Effector CD4-positive, alpha-beta T cell (primary cell): ENCODE measurements at places on chromosomes 5 and 9.

DNA sequence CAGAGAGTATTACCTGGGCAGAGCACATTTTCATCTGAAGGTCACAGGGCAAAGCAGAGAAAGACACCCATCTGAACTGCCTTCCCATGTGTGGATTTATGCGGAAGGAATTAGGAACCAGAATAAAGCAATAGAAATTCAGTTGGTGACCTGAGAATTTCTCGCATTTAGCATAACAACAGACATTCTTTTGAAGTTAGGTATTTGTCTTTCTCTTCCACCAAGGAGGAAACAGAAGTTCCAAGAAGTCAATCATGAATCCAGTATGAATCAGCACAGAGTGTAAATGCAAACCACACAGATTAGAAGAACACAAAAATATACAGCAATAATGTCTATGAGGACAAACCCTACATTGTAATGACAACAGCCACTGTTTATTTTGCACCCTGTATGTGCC is 515.2 kb upstream of the BRINP1 start:
- no peak for DNase-seq

DNA sequence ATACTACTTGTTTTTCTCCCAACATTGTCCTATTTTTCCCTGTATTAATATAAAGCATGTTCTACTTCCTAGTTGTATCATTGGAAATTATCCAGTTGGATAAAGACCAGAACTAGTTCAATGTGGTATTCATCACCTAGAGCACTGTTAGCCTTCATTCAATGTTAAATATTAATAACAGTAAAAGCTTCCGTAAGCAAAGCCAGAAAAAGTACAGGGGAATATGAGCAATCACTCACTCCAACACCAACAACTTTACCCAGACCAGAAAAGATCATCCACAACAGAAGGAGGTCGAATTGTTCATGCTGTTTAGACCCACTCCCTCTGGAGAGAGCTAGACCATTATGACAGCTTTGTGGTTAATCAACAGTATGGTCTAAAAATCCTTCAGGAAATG is 728.4 kb downstream of the MAT2B start:
- DNase-seq: no peak

GRCh38 chr5:1268666-1269065 is 26.2 kb downstream of the TERT start:
- no peak for DNase-seq

DNA sequence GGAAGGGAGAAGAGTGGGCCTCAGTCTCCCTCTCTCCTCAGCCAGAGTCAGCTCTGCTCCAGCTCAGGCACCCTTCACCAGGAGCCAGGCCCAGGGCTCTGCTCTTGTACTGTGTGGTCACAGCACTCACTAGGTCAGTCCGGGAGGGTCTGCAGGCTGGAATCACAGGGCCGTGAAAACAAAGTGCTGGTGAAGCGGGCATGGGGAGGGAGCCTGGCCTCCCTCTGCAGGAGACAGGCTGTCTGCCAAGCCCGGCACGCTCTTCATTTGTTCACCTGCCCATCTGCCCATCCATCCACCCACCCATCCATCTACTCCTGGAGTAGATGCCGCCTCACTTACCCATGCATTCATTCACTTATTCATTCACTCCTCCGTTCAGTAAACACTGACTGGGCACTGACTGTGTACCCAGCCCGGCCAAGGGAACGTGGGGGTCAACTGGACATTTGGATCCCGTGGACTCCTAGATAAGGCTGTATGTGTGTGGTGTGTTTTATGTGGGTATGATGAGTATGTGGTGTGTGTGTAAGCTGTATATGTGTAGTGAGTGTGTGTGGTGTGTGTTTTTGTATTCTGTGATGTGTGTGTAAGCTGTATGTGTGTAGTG is 3.6 kb downstream of the SPAAR start:
- DNase-seq: no peak

DNA sequence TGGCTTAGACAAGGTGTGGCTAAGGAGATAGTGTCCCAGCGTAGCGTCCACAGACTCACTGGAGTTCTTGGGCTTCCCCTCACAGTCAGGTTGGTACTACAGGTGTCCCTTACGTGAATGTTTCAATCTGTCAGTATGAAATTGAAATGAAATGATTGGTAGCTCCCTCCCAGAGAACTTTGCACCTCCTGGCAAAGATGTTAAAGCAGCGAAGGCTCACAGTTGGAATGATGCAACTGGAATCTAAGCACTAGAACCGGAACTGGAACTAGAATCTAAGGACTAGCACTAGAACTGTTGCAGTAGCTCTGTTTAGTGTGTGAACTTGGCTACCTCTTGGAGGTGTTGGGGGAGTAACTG is 1.1 kb downstream of the SLC31A1 start:
- DNase-seq: no peak

- no peak for DNase-seq
Measured at GRCh38 chr5:79396265-79396664, 117.7 kb downstream of the HOMER1 start.

- DNase-seq: no peak
Measured at GRCh38 chr5:38379350-38379937, 121.1 kb downstream of the EGFLAM start.

DNA sequence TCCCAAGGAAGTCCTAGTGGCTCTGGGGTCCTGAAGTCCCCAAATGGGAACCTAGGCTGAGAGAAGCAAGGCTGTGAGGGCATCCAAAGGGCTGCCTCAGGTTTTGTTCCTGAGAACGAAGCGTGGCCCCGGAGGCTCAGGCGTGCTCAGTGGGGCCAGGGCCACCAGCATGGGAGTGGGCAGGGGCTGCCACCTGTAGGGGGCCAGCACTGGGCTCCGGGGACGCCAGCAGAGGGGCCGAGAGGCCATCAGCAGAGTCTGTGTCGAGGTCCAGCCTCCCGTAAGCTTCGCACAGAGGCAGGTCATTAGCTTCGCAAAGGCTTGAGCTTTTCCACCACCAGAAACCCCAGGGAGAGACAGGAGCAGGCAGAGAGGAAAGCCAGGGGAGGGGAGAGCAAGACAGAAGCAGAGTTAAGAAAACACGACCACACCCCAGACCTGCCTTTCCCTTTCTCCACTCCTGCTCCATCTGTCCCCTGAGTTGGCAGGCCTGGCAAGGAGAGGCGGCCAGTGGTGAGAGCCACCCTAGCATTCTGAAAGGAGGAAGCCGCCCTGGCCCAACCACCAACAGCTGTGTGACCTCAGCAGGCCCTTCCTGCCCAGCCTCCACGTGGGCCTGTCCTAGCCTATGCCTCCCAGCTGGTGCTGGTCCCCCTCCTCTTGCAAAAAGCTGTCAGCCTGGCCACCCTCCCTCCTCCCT is 5.5 kb upstream of the SURF6 start:
- DNase-seq: no peak

GRCh38 chr5:160456480-160457177 is 35.0 kb downstream of the PTTG1 start:
- no peak for DNase-seq

GRCh38 chr9:116147821-116148220 is 5.8 kb upstream of the PAPPA start:
- no peak for DNase-seq

DNA sequence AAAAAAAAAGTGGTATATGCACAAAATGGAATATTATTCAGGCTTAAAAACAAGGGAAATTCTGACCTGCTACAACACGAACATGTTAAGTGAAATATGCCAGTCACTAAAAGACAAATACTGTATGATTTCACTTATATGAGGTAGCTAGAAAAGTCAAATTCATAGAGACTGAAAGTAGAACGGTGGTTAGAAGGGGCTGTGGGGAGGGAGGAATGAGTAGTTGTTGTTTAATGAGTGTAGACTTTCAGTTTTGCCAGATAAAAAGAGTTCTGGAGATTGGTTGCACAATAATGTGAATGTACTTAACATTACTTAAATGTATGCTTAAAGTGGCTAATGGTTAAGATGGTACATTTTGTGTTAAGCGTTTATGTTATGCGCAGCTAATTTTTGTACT is 79.5 kb upstream of the IL12B start:
- DNase-seq: no peak

DNA sequence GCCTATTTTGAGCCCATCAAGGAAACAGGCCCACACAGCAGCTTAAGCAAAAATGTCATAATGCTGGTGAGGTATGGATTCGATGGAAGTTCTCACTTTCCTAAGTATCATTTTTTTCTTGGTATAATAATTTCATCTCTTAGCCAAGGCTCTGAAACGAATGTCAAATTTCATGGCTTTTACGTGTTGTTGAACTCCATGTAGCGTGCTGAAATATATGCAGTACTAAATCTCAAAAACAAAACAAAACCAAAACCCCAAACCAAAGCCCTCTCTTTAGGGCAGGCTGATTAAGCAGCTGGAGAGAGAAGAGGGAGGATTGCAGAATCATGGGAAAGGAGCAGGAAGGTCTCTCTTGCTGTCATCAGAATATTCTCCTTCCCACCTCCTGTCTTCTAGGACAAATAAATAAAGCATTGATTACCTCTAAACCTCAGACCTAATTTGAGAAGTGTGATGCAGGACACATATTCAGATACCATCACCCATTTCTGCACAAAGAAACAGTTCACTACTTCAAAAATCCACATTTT is 58.3 kb downstream of the TMEM174 start:
- DNase-seq: no peak
